ENCODE measurements at places on chromosomes 5 and 9.

- DNase-seq = no peak
These were observed 29.2 kb downstream of the MAT2B start for GRCh38 chr5:163534492-163535094.

GRCh38 chr5:52725808-52726207, 61.9 kb upstream of the ITGA1 start:
- DNase-seq = no peak

DNA sequence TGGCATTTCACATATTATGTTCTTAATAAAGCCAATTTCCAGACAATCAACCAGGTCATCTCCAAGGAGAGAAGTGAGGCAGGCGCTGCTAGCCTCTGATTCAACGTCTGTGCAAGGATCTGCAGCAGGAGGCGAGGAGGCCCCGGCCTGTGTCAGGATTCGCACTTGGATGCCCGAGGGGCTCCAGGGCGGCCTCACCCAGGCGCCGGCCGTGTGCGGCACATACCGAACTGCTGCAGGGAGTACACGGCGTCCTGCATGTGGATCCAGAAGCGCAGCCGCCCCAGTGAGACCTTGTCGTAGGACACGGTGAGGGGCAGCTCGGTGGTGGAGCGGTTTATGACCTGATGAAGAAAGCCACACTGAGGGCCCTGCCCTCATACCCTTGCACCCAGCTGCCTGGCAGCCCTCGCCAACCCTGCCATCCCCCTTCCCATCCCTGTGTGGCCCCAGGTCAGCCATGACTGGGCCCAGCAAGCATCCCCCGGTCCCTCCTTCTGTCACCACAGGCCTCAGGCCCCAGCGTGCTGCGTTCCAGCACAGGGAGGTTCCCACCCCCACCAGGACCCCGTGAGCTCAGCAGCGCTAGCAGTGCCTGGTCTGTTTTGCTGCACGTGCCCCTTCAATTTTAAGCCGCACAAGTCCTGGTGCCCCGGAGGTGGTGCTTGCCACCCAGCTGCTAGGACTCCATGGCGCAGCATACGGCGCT, 9.9 kb downstream of the CLPTM1L start:
- DNase-seq = no peak

DNA sequence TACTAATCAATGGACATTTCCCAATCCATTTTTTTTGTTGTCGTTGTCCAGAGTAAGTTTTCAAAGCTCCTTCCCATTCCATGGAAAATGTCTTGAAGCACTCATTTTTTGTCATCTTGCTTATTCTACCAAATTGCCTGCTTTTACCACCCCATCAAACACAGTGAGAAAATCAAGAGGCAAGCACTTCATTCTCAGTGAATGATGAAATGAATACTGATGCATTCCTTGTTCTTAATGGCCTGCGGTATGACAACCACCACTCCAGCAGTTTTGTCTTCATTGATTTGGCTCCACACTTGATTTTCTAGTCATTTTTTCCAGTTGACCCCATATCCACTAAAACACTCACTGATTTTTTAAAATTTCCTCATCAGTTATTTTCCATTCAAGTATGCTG, 193.5 kb upstream of the ANKH start:
- no peak for DNase-seq

DNA sequence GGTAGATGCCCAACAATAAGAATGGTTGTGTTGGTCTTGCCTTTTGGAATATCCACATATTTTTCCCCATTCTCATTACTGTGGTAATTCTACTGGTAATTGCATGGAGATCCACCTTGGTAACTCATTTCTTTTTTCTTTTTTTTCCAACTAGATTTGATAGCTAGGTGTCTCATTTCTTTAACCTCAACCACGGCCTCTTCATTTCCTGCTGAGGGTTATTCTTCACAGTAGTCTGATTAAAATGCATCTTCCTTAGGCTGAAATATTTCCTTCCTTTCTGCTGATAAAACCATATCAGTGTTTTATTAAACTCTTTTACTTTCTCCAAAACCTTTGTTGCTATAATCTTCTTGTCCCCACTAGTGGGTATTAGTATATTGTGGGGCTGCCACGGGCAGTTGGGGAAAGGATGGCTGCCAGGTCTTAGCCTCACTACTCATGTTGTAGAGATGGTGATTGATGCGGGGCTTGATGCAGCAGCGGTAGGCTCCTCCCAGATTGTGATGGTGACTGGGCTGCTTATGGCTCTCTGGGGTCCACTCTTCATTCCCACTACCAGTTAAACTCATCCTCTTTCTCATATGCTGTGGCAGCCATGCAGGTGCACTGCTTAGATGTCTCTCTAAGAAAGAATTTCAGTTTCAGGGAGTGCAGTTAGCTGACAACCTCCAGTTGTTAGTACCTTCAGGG, 35.9 kb downstream of the KIF2A start:
- DNase-seq = no peak

DNA sequence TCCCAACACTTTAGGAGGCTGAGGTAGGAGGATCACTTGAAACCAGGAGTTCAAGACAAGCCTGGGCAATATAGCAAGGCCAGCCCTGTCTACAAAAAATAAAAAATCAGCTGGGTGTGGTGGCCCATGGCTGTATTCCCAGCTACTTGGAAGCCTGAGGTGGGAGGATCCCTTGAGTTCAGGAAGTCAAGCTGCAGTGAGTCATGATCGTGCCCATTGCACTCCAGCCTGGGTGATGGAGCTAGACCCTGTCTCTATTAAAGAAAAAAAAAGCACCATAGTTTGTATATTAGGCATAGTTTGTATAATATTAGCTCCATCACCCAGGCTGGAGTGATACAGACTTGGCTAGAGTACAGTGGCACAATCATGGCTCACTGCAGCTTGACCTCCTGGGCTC, 9.6 kb upstream of the NME5 start:
- no peak for DNase-seq

DNA sequence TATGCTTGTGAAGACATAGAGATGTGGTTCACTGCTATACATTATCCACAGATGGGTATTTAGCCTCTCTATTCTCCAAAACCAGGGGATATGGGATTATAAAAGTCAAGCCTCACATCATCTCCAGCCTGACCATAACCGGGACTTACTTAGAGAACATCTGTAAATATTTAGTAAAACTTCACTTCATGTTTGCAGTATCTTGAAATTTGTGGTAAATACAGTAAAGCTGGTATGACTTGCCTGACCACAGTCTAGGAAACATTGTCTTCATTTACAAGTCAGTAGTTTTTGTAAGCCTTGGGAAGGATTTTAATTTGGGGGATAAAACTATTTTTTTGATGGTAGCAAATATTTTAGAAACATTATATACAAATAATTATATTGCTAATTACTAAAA, 64.2 kb downstream of the MAST4 start:
- DNase-seq = no peak

GRCh38 chr9:124257844-124258606, at the start of gene NEK6:
Gene NEK6 (plus strand): TSS chr9:124257949. CDS start chr9:124301965, 44,016 bp downstream.
- no peak for DNase-seq

DNA sequence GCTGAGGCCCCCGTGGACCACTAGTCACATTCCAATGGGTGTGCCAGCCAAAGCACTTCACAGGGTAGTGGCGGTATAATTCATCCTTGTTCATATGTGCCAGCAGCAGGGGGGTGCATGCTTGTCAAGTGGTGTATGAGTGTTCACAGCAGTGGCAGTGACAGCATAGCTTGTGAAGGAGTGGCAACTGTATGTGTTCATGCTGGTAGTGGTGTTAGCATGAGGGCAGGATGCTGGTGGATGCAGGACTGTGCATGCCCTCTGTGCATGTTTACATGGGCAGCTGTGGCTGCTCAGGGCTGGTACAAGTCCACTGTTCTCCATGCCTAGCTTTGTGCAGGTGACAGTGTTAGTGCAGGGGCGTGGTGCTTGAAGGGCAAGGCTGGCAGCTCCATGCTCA, 253.4 kb upstream of the DMAC1 start:
- DNase-seq = no peak

- DNase-seq = no peak
These were observed 20.1 kb downstream of the SREK1 start for GRCh38 chr5:66164044-66164790.

DNA sequence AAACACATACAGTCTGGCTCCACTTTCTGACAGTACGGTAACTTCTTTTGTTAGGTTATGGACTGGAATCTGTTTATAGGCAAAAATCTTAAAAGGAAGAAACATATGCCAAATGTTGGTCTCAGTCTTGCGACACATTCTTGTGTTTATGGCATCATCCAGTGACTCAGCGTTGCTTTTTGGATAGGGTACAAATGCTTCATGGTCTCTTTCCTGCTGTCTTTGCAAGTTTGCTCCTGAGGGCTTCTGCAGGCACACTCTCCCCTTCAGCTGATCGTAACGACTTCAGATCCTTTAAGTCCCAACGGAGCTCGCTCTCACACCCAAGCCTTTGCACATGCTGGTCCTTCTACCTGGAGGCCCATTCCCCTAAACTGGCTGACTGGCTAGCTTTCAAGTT, 23.6 kb upstream of the TNFSF8 start:
- no peak for DNase-seq

GRCh38 chr5:1033606-1034420, 25.2 kb downstream of the NKD2 start:
- peak; percentile 5 for DNase-seq

DNA sequence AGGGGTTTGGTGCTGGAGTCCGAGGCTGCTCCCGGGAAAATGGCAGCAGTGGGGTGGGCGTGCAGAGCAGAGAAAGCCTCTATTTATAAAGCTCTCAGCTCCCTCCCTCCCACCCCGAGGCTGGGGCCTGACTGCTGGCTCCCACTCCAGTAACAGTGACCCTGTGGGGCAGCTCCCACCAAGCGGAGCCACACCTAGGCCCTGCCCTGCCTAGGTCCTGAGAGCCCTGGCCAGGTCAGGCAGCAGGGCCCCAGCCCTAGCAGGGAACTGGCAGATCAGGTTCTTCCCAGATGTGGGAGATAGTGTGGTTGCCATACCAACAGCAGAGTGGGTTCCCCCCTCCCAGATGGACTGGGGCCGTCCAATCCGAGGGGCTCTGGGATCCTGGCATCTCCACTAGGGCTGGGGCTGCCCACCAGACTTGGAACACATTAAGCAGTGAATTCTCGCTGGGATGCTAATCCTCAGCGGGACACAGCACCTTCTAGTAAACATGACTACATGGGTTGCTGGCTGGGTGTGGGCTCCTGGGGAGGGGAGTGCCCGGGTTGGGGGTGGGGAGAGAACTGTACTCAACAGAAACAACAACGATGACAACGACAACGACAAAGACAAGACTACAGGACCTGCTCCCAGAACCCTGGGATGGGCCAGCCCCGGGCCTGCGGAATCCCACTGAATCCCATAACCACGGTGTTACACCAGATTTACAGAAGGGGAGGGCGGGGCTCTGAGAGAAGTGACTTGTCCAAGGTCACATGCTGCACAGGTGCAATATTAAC, 1.5 kb downstream of the SH3GLB2 start:
- DNase-seq = no peak

GRCh38 chr5:40676613-40677343, 2.9 kb upstream of the PTGER4 start:
- no peak for DNase-seq

GRCh38 chr5:108997720-108998119, 250.0 kb downstream of the FER start:
- DNase-seq = no peak

DNA sequence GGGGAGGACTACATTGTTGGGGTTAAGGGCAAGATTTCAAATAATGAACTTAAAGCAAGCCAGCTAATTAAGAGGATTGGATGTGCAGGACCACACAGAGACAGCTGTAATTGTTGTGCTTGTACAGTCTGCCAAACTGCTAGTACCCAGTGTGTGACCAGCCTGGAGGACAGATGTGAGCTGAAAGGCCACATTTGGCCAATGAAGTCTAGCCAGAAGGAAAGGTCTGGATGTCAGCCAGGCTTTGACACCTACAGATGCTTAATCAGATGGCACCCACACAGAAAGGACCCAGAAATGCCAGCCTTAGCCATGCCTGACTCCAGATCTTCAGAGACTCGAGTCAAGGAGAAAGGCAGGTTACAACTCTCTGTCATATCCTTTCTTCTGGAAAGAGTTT, 491.1 kb downstream of the KIF4B start:
- DNase-seq = no peak

DNA sequence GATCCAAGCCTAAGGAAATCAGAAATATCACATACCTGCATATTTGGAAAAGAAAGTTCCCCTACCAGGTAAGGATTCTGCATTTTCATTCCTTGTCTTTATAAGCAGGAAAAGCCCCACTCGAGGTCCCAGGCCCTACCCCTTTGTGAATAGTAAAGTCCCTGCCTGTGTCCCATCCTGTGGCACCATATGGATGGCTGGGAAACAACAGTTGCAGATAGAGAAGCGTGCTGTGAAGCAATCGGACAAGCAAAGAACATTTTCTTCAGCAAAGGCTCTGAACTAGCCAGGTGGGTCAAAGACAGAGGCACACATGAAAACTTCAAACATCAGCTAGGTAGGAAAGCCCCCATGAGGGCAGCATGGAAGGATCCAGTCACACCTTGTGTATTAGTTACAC, 169.3 kb downstream of the NR2F1-AS1 start:
- peak; percentile 57 for DNase-seq

DNA sequence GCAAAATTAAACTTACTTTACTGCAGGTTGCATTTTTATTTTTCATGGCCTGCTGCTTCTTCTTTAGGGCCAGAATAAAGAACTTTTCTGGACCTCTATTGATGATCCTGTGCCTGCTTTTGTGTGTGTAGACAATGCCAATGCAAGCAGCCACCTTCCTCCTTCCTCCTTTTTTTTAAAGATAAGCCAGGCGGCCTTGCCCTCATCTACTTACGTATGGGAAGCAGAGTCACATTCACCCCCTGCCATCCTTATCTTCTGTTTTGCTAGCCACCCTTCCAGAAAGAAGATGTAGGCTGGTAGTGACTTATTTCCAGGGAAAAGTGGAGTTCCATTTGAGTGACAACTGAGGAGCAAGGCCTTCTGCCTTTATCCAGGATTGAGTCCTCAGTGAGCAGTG, 122.9 kb downstream of the KDM4C start:
- DNase-seq = no peak

DNA sequence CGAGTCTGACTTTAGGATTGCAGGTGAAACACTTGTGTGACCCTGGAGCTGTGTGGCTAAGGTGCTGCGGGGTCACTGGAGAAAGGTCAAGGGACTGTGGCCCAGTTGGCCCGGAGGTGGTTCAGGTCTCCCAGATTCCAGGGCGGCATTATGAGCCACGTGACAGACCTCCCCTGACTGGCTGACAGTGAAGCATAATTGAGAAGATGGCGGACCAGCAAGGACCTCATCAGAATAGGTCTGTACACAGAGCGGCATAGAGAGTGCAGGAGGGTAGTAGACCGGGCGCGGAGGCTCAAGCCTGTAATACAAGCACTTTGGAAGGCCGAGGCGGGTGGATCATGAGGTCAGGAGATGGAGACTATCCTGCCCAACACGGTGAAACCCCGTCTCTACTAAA, 815 bp upstream of the ODF2 start:
- no peak for DNase-seq

Measured in cerebellar cortex (tissue), 1 donor.